ENCODE measurements at places on chromosomes 11 and 22. TPM values are rescaled to one million over a fixed set of nuclear protein-coding genes. Genes with fewer than 3 reads are reported as not detected.

Gene EFCAB6
- total RNA-seq: 0.47 TPM

Gene C22orf15
- not detected for total RNA-seq

Gene HSPB2
- not detected for total RNA-seq

Gene AIFM3
- total RNA-seq: not detected

Gene TIMM8B
- 53.3 TPM for total RNA-seq

Gene OR2D2
- total RNA-seq: 0.71 TPM

Gene CSF2RB
- 6.0 TPM for total RNA-seq

Gene OR51I1
- not detected for total RNA-seq

- no peak for DNase-seq
These were observed 84.0 kb upstream of the CTSC start for GRCh38 chr11:88421530-88421929.

GRCh38 chr11:105670811-105671210 lies 60.9 kb downstream of the GRIA4 start:
- DNase-seq: no peak

DNA sequence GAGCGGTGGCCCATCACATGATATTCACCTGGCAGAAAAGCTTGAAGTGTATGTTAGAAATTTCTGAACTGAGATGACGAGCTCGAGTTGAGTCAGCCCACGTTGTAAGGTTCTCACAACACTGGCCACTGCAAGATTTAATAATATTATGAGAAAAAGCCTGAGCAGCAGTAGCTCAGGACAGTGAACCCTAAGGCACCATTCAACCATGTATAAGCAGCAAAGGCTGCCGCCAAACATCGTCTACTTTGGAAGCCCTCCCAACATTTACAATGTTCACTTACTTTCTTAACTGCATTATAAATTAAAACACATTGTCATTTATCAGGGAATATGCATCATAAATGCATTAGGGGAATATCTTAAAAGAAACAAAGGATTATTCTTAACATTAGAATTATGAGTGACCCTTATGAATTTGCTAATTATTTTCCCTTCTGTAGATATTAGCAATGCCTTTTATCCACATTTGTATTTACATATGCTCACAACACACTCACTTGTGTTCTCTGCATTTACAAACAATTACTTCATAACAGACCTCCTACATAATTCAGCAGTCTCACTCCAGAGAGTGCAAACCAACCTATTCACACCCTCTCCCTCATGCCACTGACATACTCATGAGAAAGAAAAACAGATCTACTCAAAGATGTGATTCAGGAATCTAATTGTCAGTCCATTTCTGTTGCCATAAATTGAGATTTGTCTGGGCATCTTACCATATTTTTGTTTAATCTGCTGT lies 57.7 kb upstream of the CARD18 start:
- DNase-seq: no peak

GRCh38 chr11:102368472-102368871 lies 21.5 kb downstream of the BIRC2 start:
- DNase-seq: no peak

GRCh38 chr11:32796425-32796824 lies 2.0 kb upstream of the CCDC73 start:
- no peak for DNase-seq

- DNase-seq: no peak
These were observed 53.6 kb downstream of the LRRC32 start for GRCh38 chr11:76616676-76617552.

DNA sequence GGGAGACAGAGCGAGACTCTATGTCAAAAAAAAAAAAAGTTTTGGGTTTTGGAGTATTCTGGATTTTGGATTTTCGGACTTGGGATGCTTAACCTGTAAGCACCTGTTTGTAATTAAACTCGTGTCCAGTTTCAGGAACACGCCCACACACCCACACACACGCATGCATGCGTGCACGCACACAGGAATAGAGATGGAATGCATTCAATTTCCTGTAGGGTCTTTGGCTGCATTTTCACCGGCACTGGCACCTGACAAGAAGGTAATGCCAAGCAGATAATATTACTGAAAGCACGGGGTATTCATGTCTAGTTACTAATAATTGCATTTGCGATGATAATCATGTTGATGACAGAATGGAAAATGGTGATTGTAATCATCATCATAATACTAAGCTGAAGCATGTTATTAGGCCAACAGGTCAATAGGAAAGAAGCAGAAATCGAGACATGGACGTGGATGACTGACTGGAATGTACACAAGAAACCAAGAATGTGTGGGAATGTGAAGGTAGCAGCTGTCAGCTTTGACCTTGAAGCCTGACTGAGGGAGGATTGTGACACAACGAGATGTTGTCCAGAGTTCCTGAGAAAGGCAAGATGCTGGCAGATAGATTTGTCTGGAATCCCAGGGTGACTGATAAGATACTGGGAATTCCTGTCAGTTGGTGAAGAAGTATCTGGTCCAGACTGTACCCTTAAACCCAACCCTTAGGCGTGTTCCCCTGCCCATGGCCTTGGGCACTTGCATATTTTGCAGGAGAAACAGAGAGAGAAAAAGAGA lies 108.6 kb downstream of the SYN3 start:
- DNase-seq: no peak

- DNase-seq: no peak
These were observed 44.0 kb upstream of the SLC1A2 start for GRCh38 chr11:35463331-35463751.

GRCh38 chr11:111911563-111912401 lies at the start of gene CRYAB:
CRYAB (minus strand) TSS chr11:111911770; CDS start chr11:111911724, 46 bp downstream.
- DNase-seq: no peak

DNA sequence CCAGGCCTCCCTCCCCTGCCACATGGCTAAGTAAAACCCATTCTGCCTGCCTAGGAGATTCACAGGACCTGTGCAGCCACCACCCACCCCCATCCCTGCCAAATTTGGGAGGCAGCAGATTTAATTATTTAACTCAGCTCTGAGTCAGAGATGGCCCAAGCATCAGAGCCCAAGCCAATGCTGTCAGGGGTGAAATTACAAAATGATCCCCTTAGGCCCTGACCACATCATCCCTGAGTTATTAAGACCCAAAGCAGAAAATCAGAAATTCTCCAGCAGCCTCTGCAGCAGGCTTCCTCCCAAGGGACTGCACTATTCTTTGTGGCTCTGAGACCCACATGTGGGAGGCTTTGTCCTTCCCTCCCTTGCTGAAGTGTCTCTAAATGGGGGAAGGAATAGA lies 52.8 kb upstream of the RRAS2 start:
- no peak for DNase-seq

DNA sequence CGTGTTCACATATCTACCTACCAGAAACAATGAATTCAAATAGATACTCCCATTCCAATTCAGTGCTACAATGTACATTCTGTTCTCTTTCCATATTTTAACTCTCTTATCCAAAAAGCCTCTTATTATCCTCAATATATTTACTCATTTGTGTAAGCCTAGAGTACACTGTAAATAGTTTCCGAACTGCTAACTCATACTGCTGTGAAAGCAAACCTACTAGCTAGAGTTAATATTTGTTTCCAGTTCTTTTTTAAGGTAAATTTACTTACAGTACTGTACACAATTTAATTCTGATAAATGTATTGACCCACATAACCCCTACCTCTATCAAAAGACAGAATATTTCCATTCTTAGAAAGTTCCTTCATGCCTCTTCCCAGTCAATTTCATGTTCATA lies 71.8 kb downstream of the GRK3 start:
- DNase-seq: no peak

DNA sequence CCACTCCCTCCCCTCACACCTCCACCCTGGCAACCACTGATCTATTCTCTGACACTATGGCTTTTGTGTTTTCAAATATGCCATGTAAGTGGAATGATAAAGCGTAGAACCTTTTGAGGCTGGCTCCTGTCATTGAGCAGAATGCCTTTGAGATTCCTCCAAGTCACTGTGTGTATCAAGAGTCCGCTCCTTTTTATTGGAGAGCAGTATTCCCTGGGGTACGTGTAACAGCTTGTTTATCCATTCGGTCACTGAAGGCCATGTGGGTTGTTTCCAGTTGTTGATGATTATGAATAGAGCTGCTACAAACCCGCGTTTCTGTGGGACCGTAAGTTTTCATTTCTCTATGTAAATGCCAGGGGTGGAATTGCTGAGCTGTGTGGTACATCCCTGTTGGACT lies 10.3 kb downstream of the TP53I11 start:
- no peak for DNase-seq

DNA sequence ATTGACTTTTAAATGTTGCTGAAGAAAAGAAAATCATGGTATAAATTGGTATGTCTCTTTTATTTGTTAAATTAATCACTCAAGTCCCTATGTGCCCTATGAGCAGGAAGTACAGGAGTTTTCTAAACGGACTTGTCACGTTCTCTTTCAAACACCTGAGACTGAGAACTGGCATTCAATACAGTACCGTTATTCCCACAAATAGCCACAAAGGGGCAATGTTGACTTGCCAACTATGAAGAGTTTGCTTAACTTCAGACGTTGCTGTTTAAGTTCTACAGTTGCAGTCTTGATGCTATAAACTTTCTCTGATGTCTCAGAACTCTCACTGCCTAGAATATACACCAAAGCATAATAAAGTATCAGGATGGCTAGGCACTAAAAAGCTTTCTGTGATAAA lies 7.6 kb downstream of the OR56A1 start:
- peak; percentile 73 for DNase-seq

GRCh38 chr22:40050258-40050657 lies 55.5 kb downstream of the FAM83F start:
- peak; percentile 94 for DNase-seq

DNA sequence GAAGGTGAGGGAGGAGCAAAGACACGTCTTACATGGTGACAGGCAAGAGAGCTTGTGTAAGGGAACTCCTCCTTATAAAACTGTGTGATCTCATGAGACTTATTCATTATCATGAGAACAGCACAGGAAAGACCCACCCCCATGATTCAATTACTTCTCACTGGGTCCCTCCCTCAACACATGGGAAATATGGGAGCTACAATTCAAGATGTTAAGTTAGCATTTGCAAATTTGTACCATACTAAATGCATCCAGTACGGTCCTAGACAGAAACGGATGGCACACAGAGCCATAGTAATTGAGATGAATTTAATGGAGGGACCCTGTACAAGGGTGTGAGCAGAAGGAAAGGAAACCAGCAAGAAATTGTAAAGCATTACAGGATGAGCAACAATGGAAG lies 765.8 kb upstream of the API5 start:
- no peak for DNase-seq

GRCh38 chr11:123054301-123055065 lies 7.5 kb downstream of the HSPA8 start:
- DNase-seq: peak; percentile 86

GRCh38 chr11:7639643-7640025 lies 33.7 kb downstream of the CYB5R2 start:
- no peak for DNase-seq

DNA sequence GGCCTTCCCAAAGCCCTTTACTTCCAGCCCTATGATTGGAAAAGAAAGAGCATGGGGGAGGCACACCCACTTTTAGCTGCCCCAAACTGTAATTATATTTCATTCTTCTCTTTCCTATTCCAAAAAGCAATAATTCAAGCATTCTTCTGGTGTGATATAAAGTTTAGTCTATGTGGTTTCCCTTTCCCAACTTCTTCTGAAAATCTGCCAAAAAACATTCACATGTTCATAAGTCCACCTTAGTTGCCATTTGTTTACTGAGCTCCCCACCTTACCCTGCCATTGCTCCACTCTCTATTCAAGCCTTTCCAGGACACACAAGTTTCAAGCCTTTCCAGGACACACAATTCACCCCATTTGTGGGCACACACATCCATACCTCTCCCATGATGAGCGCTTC lies 111.6 kb upstream of the BMAL1 start:
- DNase-seq: no peak

DNA sequence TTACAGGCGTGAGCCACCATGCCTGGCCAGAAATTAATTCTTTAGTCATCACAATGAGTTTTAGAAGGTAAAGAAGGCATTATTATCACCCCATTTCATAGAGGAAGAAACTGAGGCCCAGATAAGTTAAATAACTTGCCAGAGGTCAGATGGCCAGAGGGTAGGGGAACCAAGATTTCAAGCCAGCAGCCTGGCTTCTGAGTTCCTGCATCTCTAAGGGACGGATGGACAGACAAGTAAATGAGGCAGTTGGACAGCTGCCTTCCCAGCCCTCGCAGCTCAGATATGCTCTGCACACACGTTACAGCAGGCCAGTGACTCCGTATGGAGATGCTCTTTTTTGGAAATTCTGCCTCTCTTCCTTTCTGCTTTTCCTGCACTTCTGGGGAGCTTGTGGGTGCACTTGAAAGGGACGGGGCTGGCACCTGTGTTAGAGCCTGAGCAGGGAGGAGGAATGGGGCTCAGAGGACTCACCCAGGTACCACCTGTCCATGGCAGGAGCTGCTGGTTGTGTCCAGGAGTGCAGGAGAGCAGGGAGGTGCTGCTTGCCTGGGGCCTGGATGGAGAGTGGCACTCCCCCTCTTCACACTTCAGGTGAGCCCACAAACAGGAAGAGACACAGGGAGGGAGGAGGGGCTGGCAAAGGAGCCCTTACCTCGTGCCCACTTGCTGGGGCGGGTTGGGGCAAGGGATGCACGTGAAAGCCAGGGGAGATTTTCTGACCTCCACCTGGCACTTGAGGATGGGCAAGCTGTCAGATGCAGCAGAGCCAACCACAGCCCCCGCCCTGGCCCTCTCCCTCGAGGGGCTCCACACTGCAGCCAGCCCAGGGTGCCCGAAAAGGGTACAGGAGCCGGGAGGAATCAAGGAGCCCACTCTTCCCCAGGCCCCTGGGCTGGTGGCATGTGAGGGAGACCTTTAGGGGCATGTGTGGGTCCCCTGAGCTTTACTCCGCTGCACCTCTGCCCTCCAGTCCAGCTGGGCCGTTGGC lies 3.3 kb upstream of the FXYD2 start:
- DNase-seq: no peak

- no peak for DNase-seq
These were observed at the start of gene SNX32 for GRCh38 chr11:65833297-65834030. SNX32 (plus strand) TSS chr11:65833963; CDS start chr11:65834066, 103 bp downstream.

DNA sequence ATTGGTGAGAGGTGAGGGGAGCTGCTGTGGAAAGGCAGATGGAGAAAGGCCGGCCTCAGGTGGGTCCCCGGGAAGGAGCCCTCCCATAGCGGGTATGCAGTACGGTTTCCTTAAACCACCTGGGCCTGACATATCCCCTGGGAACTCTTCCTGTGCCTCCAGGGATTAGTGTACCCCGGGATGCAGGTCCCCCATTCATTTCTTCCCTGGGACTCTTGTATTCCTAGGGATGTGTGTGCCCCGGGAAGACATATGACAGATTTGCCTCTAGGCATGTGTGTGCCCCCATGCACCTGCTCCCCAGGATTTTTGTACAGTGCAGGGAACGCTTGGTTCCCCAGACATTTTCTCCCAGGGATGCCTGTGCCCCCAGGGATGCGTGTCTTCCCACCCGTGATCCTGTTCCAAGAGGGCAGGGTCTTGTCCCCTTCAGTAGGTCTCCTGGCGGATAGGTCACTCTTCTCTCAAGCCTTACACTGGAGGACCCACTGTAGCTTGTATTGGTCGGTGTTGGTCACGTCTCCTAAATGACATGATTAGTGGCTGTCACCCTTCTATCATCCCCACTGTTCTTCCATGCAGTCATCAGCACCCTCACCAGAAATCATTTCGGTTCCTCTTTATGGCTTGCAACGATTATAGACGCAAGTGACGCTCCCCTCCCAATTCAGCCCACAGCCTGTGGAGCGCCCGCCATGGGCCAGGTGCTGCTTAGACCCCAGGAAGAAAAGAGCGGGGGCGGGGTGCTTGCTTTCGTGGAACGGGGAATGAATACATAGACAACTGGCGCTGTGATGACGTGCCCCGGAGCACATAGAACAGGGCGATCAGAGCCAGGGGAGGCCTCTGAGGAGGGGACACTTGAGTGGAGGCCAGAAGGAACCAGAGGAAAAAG lies 1.3 kb downstream of the PARVB start:
- peak; percentile 89 for DNase-seq

GRCh38 chr11:3184732-3185347 lies 19.7 kb upstream of the OSBPL5 start:
- no peak for DNase-seq

Data from Karpas-422 (cell line).